CD4-positive, alpha-beta T cell treated with Interleukin-15 for 4 hours (primary cell): ENCODE measurements at places on chromosomes 2 and 18.

DNA sequence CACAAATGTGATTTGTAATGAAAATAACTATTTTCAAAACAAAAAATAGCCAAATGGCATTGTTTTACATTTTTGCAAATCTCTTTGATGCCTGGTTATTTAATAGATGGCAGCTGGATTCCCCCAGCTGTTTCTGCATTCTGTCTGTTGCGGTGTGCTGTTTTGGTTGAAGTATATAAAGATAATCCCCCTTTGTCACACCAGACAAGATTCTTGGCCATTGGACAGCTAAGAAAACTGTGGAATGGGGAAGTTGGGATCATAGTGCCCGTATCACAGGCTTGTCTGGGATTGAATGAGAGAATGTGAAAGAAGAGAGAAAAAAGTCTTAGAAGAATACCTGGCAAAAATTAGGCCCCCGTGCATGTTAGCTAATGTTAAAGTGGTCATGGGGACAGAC, 19.5 kb upstream of the LYPD6B start:
- DNase-seq: no peak

- no peak for DNase-seq
Measured at GRCh38 chr18:23433360-23433759, 19.7 kb upstream of the RIOK3 start.

DNA sequence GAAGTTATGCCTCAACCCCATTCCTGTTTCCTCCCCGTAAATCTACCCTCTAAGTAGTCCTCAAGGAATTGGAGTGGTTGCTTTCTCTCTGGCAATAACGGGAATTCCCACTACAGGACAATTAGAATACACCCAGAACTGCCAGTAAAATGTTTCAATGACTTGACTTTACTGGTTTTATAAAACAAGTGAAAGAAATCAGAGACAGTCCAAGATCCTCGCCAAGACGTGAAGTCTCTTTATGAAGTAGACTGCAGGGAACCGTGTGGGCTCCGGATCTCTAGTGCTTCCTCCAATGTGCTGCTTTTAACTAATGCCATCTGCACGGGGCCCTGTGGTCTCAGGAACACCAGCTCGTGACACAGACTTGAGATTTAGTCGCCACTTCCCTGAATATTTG, 101.4 kb downstream of the CPO start:
- no peak for DNase-seq

DNA sequence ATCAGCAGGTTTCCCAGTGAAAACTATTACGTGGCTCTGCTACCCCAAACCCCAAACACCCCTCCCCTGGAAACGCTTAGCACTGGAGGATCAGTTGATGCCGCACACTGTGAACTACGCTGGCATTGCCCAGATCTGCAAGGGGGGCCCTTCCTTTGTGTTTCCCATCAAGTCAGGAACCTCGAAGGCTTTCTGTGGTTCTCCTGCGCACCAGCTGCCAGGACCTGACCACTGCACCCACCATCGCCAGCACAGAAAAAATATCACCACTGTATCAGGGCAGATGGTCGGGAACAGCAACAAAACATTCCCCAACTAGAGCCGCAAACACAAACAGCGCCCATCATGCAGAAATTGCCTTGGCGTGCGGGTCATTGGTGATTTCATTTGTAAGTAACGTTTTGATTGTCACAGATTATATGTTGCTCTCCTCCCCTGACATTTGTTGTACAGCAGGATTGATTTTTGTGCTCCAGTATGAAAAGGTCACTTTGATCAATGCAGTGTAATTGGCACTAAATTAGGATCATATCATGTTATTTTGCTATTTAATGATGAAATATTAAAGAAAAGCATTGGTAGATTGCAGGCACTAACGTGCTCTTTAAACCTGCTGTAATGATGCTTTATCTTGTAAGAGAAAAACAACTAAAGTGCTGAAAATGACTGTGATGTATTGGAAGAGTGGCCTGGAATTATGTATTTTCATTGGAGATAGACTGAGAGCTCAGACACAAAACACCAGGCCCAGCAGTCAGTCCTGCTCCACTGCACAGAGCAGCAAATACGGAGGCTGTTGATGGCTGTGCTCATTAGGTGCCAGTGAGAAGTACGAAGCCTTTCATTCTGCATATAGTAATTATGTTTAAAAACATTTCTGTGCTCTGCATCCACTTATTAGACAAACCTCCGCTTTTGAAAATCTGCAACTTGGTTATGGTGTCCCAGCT, 833.2 kb upstream of the SALL3 start:
- no peak for DNase-seq

DNA sequence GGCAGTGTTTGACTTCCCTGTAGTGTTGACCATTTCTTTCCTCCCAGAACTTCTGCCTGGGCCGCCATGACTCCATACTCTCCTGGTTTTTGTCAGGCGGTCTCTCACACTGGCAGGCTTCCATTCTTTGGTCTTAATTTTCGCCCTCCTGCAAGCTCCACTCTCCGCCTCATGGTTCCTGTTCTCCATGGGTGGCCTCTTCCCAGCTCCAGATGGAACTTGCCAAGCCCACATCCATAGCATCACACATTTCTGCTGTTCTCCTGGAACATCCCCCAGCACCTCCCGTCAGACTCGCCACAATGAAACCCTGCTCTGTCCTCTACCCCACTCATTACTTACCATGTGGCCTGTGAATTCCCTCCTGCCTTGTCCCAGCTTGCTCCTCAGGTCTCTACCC, 896 bp upstream of the AFF3 start:
- no peak for DNase-seq

GRCh38 chr2:150174056-150174805, 313.2 kb downstream of the RND3 start:
- DNase-seq: no peak

DNA sequence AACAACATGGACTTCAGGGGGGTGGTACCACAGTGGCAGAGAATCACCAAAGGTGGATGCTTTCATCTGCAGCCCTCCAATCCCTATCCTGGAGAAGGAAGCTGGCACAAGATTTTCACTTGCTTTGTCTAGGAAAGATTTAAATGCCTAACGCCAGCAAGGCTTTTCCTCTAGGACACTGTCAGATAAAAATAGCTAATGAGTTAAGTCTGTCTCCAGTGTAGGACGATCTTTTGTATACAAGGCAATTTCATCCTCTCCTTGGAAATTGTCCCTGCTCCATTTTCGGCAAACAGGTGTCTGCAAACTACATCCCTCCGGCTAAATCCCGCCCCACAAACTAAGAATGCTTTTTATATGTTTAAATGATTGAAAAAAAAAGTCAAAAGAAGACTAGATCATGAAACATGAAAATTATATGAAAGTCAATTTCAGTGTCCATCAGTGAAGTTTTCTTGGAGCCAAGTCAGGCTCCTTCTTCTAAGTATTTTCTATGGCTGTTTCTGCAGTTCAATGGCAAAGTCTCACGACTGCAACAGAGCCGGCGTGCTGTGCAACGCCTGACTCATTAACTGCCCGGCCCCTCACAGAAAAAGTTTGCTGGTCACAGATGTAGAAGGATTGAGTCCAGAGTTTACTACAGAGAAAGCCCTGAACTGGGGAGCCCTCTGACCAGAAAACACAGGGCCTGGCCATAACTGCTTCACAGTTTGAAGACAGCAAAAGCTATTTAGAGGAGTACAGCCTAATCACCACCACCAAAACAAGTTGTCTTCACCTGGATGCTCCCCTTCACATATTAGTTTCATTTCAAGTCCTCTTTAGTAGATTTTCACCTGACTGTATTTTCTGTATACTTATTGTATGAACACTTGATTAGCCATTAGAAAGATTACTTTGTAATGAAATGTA, 52.3 kb downstream of the PIEZO2 start:
- no peak for DNase-seq

DNA sequence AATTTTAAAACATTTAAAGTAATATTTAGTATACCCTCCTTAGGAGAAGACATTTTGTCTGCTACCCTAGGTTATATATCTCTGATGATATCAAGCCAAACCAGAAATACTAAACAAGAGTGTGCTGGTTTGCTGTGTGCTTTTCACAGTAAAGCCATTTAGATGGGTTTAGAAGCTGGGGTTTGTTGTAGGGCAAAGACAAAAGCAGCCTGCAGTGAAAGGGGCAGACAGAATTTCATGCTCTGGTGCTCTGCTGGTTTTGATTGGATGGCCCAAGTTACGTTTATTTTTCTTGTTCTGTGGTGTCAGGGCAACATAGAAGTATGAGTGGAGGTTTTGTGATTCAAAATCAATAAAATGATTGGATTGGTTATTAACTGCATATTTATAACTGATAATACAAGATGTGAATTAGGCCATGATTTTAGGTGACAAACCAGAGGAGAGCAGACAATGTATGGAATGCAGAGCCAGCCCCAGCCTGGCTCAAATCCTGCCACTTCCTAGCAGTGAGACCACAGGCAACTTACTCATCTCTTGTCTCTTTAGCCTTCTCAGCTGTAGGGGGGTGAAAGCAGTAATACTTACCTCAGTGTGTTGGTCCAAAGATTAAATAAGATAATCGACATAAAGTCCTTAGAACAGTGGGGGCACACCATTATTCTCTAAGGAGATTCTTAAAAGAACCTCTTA, 30.9 kb upstream of the IER3IP1 start:
- DNase-seq: no peak

GRCh38 chr2:134401789-134402188, 147.9 kb downstream of the MGAT5 start:
- no peak for DNase-seq
